Fibroblast of the aortic adventitia (primary cell): ENCODE measurements at places on chromosomes 13 and 19. TPM values are rescaled to one million over a fixed set of nuclear protein-coding genes. Genes with fewer than 3 reads are reported as not detected.

Gene ZNF653
- 3.2 and 5.9 TPM in 2 replicates for total RNA-seq

DNA sequence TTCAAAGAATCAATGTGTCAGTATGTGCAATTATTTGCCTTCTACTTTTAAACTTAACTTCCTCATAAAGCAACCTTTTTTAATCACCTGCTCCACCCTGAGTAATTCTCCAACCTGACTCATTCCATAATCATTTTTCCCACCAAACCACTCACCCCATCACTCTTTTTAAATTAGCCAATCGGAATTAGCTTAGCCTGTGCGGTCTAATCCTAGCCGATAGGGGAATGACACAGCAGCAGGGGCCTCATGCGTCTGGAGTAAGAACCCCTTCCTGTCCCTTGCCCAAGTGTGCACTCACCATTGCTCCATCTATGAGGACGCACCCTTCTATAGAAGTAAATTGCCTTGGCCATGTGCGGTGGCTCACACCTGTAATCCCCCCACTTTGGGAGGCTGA, 27.4 kb upstream of the ZNF83 start:
- no peak for DNase-seq

GRCh38 chr13:110376120-110376519, 69.0 kb downstream of the COL4A2 start:
- peak; percentile 16 for DNase-seq

Gene ZNF429
- total RNA-seq = 5.5 and 7.5 TPM in 2 replicates

Gene ALKBH6
- total RNA-seq = 14.2 and 15.5 TPM in 2 replicates

DNA sequence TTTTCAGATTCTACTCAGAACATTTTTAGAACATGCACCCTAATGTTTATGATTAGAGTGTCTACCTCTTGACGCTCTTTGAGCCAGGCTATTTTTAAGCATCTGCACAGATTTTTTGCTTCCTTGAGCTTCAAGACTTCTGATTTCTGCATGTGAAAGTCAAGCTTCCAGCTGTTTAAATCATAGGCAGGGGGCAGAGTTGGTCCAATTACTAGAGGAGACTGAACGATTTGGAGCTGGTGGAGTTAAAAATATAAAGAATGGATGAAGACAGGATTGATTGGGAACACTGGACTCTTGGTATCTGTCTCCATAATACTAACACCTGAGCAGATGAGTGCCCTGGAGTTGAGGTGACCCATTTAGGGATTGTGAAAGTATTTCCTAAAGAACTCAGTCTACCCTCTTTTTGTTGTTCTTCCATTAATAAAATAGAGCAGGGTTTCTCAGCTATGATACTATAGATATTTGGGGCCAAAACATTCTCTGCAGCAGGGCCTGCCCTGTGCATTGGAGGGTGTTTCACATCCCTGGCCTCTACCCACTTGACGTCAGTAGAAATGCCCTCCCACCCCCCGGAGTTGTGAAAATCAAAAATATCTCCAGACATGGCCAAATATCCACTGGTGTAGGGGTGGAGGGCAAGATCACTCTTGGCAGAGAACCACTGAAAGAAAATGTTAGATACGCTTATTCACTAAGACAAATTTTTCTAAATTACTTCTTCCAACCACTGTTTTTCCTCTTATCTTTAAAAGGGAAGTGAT, 160.1 kb downstream of the COG6 start:
- peak; percentile 48 for DNase-seq

GRCh38 chr13:60139272-60139671, 24.5 kb downstream of the DIAPH3 start:
- no peak for DNase-seq

Gene RRAS
- total RNA-seq = 13.7 and 52.4 TPM in 2 replicates

DNA sequence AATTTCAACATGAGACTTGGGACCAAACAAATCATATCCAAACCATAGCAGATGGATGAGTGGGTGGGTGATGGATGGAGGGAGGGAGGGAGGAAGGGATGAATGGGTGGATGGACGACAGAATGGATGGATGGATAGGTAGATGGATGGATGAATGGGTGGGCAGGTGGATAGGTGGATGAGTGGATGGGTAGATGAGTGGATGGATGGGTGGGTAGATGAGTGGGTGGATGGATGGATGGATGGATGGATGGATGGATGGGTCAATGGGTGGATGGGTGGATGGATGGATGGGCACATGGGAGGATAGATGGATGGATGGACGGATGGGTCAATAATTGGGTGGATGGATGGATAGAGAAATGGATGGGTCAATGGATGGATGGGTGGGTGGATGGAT, 47.9 kb upstream of the ONECUT3 start:
- no peak for DNase-seq

DNA sequence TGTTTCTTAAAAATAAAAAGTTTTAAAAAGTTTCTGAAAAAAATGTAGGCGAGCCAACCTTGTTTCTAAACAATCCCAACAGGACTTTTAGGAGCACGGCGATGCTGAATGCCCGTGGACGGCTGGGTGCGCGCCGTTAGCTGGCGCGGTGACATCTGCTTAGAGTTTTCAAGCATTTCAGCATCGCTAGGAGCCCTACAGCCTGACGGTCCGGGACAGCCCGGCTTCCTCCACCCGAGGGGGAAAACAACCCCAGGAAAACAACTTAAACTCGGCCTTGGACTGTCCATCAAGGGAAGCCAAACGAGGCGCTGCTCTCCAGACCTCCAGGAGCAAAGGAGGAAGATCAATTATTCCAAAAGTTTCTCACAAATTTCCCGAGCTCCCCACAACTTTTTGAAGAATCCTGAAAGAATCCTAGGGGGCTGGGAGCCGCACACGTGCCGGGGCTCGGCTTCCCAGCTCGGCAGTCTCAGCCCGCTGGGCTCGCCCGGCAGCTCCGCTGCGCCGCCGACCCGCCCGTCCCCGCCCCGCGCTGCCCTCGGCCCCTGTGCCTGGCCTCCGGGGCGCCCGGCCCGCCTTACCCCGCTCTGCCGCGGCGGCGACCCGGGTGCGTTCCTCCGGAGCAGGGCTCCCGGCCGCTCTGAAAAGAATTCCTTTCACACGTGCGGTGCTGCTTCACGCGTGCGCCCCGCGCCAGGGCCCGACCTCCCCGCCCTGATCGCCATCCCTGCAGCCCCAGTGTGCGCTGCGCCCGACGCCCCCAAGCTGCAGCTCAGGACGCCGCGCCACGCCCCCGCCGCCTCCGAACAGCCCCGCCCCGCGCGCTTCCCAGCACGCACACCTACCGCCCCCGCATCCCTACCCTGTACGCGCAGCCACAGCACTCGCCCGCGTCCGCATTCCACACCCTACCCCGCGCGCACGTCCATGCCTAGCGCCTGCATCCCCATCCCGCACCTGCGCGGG, at the start of gene GJA3:
GJA3 (minus strand) TSS at position 747 of the 969 bp plus-strand sequence. CDS start 17,764 bp downstream, outside the sequence.
- no peak for DNase-seq

DNA sequence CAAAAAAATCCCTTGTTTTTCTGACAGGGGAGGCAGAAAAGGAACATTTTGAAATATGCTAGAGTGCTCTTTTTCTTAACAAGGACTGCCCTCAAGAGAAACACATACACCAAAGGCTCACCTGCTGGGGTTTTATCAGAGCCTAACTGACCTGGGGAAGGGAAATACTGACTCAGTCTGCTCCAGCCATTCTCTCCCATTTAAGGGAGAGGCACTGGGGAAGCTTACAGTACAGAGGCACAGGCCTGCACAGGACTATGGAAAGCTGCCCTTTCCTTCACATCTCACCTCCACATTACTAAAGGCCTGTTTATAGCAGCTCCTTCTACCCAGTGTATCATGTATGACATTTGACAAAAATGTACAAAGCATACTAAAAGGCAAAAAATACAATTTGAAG, 30.3 kb downstream of the TNFRSF19 start:
- DNase-seq = no peak

- peak; percentile 46 for DNase-seq
These were observed 3.4 kb downstream of the PRR36 start for GRCh38 chr19:7870571-7871436.

DNA sequence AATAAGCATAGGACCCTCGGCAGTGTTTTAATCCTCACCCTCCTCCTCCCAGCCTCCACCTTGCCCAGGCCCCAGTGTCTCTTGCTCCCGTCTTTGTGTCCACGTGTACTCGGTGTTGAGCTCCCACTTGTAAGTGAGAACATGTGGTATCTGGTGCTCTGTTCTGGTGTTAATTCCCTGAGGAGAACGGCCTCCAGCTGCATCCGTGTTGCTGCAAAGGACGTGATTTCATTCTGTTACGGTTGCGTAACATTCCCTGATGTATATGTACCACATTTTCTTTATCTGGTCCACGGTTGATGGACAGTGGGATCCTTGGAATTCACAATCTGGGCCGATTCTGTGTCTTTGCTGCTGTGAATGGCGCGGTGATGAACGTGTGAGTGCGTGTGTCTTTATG, 44.7 kb upstream of the TFDP1 start:
- no peak for DNase-seq
